ENCODE measurements at places on chromosomes 1 and 21. TPM values are rescaled to one million over a fixed set of nuclear protein-coding genes. Genes with fewer than 3 reads are reported as not detected.

DNA sequence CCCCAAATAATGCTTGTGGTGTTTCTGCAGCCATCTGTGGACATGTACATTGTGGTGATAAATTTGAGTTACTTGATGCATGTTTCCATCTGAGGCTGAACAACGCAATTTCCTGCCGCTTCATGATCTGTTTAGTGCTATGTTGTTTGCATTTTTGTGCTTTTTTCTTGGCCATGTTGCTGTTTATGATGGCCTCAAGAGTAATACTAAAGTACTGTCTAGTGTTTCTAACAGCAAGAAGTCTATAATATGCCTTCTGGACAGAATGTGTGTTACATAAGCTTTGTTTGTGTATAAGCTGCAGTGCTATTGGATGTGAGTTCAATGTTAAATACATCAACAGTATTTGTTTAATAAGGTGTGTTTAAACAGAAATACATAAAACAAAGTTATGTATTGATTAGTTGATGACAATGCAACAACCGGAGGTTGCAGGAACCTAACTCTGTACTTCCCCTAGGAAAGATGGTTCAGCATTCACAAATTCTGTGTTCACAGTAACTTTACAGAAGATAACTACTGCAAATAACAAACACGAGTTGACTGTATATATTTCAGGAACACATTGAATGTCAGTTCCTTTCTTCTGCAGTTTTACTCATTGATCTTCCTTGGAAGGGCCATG, 114.8 kb upstream of the USP24 start:
- H3K4me1 ChIP-seq = no peaks in the 10 kb centered on the region
- no peaks in the 10 kb centered on the region for H3K27me3 ChIP-seq
- DNase-seq = peak; percentile 55
- no peak overlapping the region for H3K27ac ChIP-seq
- H3K4me3 ChIP-seq = no peak overlapping the region

DNA sequence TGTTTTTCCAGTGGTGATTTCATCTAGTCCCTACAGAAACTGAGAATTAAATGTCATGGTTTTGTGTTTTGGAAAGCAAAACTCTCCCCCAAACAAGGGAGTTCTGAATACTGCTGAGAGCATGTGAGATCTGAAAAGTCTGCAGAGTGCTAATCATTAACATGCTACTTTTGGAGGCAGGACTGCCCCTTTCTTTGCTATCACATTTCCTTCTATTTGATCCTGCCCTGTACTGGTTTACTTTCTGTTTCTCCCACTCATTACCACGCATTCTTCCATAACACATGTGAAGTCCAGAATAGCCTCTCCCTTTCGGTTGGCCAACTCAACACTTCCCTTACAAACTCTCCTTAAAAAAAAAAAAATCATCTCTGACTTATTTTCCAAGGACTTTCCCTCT, 63.6 kb downstream of the GADD45A start:
- no peaks in the 10 kb centered on the region for H3K36me3 ChIP-seq
- peaks cover 55% of the 10 kb centered on the region for H3K4me1 ChIP-seq

DNA sequence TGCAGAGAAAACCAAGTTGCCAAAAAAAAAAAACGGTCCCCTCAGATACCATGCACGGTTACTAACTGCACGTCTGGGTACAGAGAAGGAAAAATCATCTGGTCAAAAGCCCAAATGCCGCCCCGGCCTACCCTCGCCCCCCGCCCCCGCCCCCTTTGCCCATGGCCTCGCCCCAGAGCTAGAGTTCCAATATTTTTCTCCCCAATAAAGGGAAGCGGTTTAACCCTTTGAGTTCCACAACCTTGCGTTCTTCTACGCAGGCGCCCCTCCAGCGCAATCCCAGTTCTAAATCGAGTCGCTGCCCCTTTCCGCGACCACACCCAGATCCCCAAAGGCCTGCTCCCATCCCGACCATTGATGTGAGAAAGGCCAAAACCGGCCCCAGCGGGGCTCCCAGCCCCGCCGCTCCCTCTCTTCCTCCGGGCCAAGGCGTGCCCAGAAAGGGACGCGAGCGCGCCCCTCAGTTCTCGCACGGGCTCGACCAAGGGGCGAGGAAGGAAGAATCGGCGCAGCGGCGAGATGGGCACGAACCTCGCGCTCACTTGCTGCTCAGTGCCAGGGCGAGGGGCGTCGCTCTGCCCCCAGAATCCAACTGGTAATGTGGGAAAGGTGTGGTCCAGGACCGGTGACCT, 797 bp downstream of the WDR47 start:
- H3K27me3 ChIP-seq = no peaks in the 10 kb centered on the region
- H3K36me3 ChIP-seq = no peaks in the 10 kb centered on the region
- peaks cover 22% of the 10 kb centered on the region for H3K4me1 ChIP-seq
- peak overlapping the region; percentile 87 for H3K27ac ChIP-seq

DNA sequence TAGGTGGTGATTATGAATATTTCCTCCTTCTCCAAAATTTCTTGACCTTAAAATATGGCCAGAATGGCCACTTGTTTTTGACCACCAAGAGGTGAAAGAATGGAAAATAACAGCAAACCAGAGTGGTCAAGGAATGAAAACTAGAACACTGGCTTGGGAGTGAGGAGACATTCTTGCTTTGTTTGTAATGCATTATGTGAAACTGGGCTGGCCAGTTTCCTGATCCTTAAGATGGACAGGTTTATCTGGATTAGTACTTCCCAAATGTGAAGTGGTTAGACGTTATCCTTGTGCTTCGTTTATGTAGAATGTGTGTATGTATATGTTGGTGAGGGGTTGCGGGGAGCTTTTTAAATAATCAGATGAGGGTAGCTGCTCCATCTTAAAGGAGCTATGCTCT, 12.8 kb downstream of the PLA2G4A start:
- peaks cover 28% of the 10 kb centered on the region for H3K4me1 ChIP-seq
- H3K27ac ChIP-seq = no peak overlapping the region
- no peak overlapping the region for H3K4me3 ChIP-seq
- DNase-seq = no peak
- no peaks in the 10 kb centered on the region for H3K36me3 ChIP-seq

GRCh38 chr1:41492341-41492848, 7.9 kb upstream of the EDN2 start:
- no peak overlapping the region for H3K4me3 ChIP-seq
- no peaks in the 10 kb centered on the region for H3K27me3 ChIP-seq
- H3K27ac ChIP-seq = no peak overlapping the region
- no peaks in the 10 kb centered on the region for H3K36me3 ChIP-seq

The SPATA45 gene
- not detected for polyA plus RNA-seq

DNA sequence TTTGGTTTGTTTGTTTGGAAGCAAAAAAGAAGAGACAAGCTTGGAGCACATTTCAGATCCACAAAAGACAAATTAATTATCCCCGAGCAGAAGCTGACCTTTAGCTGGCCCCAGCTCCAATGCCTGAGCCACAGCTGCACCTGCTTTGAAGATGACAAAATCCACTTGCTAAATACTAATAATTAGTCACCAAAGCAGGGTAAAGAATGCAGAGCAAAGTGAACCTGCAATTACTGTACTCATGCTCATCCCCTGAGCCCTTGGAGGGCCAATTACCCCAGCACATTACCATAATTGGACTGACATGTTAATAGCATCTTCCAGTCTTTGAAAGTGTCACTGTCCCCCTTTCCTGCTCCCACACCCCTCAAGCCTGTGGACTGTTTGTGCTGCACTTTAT, 38.2 kb upstream of the KCND3 start:
- H3K4me3 ChIP-seq = no peak overlapping the region
- H3K36me3 ChIP-seq = no peaks in the 10 kb centered on the region
- H3K4me1 ChIP-seq = no peaks in the 10 kb centered on the region
- H3K27ac ChIP-seq = no peak overlapping the region
- H3K27me3 ChIP-seq = no peaks in the 10 kb centered on the region

DNA sequence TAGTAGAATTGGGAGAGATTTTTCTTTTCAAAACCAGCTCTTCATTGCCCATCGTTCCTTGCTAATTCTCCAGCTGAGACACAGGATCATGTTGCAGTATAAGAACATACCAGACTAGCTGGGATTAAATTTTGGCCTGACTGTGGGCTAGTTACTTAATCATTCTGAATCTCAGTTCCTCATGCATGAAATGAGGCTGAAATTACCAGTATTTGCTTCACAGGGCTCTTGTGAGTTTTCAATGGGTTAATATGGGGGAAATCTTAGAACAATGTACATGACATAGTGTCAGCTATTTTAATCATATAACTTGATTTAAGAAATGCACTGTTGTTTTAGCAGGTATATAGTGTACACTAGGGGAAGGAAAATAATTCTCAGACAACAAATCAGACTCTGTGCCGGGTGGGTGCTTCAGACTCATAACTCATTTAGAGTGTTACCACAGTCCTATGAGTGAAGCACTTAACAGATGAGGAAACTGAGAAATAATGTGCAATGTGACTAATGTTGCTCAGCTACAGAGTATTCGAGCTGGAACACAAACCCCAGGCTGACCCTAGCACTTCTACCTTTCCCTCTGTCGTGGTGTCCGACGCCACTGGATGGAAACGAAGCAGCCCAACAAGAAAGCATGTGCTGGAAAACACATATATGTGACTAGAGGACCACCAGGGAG, 137.6 kb upstream of the SGIP1 start:
- no peak overlapping the region for H3K27ac ChIP-seq
- no peaks in the 10 kb centered on the region for H3K27me3 ChIP-seq
- no peaks in the 10 kb centered on the region for H3K36me3 ChIP-seq
- no peak overlapping the region for H3K4me3 ChIP-seq
- no peak for DNase-seq
- H3K4me1 ChIP-seq = peaks cover 9% of the 10 kb centered on the region

DNA sequence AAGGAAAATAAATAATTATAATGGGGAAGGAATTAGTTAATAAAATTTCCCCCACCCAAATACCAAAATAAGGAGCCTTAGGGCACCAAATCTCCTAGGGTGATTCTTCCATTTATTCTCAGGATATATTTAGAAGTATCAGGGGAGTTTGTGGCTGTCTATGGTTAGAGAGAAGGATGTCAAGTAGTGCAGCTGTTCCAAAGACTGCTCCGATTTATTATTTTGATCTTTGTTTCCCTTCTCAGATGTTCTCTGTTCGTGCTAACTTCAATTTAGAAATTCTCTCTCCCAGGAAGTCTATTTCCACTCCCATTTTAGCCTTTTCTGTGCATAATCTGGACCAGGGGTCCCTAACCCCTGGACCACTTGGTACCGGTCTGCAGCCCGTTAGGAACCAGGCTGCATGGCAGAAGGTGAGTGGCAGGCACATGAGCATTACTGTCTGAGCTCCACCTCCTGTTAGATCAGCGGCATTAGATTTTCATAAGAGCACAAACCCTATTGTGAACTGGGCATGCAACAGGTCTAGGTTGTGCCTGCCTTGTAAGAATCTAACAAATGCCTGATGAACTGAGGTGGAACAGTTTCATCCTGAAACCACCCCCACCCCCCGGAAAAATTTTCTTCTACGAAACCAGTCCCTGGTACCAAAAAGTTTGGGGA, 9.3 kb upstream of the MAST2 start:
- H3K27me3 ChIP-seq = no peaks in the 10 kb centered on the region
- H3K4me1 ChIP-seq = no peaks in the 10 kb centered on the region
- no peak overlapping the region for H3K4me3 ChIP-seq
- no peaks in the 10 kb centered on the region for H3K36me3 ChIP-seq
- no peak for DNase-seq

The MFAP2 gene
- 10.8 TPM for polyA plus RNA-seq

The ERG gene
- polyA plus RNA-seq = 2.7 TPM

DNA sequence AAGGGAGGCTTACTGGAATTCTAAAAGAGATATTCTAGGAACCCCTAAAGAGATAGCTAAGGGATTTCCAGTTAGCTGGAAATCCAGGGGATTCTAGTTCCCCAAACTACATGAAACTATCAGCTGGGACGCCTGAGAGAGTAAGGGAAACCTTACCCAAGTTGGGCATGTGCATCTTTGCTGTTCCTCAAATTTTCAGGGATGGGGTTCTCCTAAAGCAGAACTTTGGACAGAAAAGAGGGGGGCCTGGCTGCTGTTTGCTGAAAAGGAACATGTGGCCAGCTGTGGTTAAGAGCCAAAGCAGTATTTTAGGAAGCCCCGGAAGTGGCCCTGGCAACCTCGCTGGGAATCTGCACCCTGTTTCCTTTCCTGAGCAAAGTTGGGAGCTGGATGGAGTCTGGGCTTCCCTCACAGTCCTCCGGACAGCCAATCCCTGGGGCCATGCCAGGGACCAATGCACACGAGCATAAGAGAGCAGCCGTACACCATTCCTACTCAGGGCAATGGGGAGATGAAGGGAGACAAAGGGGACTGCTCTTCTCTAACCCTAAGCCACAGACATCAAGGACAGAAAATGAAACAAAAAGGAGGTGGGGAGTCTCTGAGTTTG, 154.3 kb downstream of the PLXNA2 start:
- H3K36me3 ChIP-seq = peaks cover 26% of the 10 kb centered on the region
- H3K27me3 ChIP-seq = no peaks in the 10 kb centered on the region
- peak overlapping the region; percentile 18 for H3K27ac ChIP-seq
- peaks cover 30% of the 10 kb centered on the region for H3K4me1 ChIP-seq

The HNRNPU gene
- 76.3 TPM for polyA plus RNA-seq

DNA sequence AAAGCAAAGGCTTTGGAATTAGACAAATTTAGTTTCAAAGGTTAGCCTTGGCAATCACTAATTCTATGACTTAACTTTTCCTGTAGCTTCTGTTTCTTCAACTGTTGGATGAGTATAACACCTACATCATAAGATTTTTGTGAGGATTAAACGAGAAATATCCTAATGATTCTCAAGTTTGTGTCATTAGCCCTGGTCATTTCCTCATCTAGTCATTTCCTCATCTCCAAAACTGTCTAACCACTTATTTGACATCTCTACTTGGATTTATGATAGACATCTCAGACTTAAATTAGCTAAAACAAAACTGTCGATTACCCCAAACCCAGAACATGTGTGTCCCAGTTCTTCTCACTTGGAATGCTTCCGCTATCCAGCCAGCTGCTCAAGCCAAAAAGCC, 80.2 kb upstream of the CHODL start:
- H3K27ac ChIP-seq = no peak overlapping the region
- no peaks in the 10 kb centered on the region for H3K4me1 ChIP-seq
- no peaks in the 10 kb centered on the region for H3K36me3 ChIP-seq
- no peak for DNase-seq

DNA sequence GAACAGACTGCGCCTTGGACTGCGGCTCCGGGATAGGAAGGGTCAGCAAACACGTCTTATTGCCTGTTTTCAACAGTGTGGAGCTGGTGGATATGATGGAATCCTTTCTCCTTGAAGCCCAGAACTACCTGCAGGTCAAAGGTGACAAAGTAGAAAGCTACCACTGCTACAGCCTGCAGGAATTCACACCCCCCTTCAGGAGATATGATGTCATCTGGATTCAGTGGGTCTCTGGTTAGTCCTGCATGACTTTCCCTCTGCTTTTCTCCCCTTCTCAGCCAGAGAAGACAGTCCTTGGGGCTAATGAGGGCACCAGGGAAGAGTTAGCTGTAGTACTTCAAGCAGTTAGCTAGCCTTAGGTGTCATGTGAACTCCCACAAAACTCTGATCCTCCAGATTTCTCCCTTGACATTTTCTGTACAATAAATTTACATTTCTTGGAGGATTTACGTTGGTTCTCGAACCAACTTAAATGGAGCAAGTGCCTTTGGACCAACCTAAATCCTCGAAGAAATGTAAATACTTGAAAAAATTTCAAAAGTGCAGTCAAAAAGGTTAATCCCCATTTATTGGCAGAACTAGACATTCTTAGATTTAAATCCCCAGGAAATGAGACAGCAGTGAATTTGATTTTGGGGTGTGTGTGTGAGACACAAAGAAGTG, 20.9 kb downstream of the NTMT2 start:
- no peak overlapping the region for H3K4me3 ChIP-seq
- no peaks in the 10 kb centered on the region for H3K27me3 ChIP-seq
- H3K4me1 ChIP-seq = no peaks in the 10 kb centered on the region
- no peak overlapping the region for H3K27ac ChIP-seq
- no peak for DNase-seq
